ENCODE measurements at places on chromosomes 2 and 18.

DNA sequence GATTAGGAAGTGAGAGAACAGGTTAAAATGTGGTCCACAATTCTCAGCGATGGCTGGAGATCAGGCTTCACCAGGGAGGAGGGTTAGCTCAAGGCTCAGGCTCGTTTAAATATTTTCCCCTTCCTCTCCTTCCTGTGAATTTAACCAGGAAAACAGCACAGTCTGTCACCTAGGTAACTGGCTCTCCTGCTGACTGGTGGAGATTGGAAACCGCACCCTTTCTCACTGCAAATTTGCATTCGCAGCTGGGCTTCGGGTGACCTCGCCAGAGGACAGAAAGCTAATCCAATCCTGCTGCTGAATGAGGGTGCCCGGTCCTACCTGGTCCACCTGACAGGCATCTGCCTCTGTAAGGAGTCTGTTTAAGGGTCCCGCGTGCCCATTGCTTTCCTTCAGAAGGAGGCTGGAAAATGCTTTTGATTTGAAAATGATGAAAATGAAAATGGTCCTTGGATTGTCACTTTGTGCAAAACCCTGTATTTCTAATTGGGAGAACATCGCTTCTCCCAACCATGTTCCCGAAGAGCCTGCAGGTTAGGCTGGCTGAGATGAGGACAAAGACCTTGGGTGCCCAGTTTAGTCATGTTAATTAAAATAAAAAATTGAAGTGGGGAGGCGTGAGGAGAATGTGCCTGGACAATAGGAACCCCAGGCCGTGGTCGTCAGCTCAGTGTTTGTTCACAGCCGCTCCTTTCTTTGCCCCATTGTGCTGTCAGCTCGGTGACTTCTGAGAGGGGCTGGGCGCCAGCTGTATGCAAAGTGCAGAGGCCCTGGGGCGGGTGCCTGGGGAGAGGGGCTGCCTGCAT lies 43.4 kb upstream of the MTCL1 start:
- peak; percentile 15 for DNase-seq

DNA sequence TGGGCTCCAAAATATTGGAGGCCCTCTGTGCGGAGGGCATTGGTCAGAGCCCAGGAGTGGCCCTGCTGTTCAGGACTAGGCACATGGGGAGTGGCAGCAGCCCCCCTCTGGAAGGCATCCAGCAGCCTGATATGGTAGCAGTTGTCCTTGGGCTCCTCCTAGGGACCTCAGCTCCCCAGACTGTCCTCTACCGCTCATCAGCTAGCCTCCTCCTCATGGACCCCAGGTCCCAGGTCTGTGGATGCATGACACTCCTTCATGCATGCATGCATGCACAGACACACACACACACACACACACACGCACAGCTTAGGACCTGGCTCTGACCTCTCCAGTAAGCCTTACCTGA lies 15.4 kb upstream of the ATP6V1B1 start:
- DNase-seq: no peak

GRCh38 chr2:190511104-190511503 lies 23.4 kb downstream of the NEMP2 start:
- DNase-seq: peak; percentile 26

DNA sequence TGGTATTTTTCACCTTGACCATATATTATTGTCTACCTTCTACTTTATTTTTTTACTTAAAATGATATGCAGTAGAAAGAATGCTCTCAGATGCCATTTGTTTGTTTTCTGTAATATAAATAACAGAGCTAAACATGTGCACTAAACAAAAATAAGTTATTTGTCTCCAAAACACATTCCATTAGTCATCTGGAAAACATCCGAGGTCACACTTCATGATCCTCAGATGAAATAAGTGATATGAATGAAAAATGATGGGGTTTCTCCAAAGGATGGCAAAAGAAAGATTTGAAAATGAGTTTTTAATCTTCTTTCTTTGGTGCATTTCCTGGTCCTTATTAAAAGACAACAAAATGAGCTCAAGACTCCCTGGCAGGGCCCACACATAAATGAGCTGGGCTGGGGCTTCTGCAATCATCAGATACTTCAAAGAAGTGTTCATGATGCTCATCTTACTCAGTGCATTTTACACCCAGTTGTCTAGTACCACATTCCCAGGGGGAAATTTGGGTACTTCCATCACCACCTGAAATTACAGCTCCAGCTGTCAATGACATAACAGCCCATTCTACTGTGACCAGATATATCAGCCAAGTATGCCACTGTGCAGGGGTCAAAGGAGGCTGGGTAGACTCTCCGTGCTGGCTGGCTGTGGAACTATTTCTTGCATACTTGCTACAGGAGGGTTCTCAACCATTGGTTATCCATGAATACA lies 283.5 kb downstream of the PID1 start:
- no peak for DNase-seq

- DNase-seq: peak; percentile 63
Measured at GRCh38 chr18:20971886-20972267, 139.7 kb downstream of the ROCK1 start.

- DNase-seq: no peak
Measured at GRCh38 chr18:7070466-7070865, 47.1 kb downstream of the LAMA1 start.

DNA sequence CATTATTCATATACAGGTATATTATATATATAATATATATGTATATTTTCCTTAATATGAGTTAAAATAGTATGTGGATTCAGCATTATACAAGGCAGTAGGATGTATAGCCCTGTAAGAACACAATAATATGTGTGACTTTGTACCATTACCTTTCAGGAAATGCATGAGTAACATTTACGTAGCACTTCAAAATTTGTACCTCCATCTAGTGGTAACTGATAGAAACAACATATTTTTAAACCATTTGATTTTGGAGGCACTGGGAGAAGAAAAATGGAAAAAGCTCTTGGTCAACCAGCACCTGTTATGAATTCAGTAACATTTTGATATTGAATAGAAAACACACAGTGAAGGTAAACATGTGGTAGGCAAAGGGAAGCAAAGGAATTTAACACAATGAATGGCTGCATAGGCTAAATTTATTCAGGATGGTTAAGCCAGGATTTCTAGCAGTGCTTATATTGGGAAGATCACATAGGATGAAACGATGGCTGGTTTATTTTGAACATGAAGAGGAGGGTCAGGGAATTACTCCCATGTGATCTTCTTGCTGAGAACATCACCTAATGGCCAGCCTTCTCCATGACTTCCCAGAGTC lies 565.5 kb downstream of the CCDC85A start:
- peak; percentile 56 for DNase-seq

- no peak for DNase-seq
Measured at GRCh38 chr18:23401400-23402347, 51.4 kb upstream of the RIOK3 start.

DNA sequence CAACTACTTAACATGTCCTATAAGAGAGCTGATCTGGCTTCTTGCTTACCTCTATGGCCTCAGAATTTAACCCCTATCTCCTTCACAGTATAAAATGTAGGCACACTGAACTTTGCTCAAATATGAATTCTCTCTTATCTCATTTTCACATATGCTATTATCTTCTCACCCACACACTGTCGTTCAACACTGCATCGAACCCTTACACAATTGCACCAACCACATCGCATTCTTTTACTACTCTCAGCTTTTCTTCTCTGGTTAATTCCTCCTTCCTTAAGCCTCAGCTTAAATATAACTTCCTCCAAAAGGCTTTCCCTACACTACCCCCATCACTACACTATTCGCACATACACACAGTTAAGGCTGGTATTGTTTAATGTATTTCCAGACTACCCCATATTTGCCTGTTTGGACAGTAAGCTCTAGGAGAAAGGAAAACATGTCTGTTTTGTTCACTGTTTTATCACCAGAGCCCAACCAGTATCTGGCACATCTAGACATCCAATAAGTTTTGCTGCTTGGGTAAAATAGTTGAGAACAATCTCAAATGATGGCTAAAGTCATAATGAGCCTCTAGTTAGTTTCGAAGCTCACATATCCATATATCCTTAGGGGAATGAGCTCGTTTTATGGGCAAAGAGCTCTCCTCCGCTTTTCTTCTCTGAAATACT lies 47.7 kb downstream of the HIBCH start:
- no peak for DNase-seq

- peak; percentile 21 for DNase-seq
Measured at GRCh38 chr2:25897506-25897905, 19.2 kb upstream of the ASXL2 start.

DNA sequence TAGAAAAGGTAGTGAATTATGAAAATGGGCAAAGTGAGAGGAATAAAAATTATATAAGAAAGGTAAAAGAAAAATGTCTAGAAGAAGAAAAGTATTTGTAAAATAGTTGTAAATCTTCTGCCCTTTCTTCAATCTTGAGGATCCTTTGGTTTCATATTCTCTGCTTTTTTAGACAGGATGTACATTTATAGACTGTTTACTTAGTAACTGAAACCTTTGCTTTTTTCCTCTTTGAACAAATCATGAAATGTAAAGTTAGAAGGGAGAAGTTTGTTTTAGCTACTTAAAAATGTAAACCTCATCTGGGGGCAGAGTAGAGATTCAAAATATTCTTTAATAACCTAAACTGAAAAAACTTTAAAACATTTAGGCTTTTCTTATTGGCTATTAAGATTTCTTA lies 150.4 kb upstream of the ITGA4 start:
- peak; percentile 55 for DNase-seq
